ENCODE measurements at places on chromosomes 12 and 14. TPM values are rescaled to one million over a fixed set of nuclear protein-coding genes. Genes with fewer than 3 reads are reported as not detected.

TCL1A gene
- 2.0 TPM for total RNA-seq

ESRRB gene
- not detected for total RNA-seq

CD163 gene
- 19.1 TPM for total RNA-seq

ST8SIA1 gene
- 19.8 TPM for total RNA-seq

INSM2 gene
- 0.11 TPM for total RNA-seq

PTCSC3 gene
- not detected for total RNA-seq

GRCh38 chr12:121144416-121144914 is 11.8 kb downstream of the P2RX7 start:
- DNase-seq = no peak

DNA sequence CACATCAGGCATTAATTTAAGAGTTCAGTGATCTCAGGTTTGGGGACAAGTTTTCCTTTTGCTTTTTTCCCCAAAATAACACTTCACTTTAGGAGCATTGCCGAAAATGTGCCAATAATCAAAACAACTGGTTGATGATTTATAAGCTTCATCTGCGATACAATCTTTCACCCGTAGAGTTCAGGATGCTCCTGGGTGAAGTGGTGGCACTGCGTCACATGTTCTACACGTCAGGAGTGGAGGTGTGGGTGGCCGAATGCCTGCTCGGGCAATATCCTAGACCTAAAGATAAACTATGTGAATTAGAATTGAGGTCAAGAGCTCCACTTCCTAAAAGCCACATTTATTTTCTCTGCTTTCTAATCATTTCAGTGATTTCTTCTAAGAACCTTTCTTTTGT is 70.9 kb upstream of the DICER1 start:
- no peak for DNase-seq

DNA sequence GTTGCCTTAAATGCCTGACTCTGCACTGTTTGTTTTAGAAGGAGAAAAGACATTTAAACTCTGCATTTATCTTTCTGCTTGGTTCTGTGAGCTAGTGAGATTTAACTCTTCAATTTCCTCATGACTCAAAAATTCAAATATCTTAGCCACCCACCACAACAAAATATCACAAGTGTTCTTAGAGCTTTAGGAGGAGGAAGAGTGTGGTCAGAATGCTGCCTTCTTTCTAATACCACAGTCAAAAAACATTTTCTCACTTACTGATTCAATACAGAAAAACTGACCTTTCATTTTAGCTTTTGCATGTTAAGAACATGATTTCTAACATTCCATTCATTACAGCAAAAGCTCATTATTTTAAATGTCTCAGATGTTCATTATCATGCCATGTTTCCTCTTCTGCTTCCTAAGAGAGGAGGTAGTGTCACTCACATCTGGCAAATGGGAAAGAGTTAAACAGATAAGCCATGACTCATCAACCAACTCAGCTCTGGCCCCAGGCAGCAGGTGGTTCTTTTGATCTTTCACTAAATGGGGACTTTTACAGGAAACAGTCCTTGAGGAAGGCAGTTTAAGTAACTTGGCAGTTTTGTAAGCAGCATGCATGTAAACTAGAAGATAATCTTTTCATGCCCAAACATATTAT is 56.4 kb upstream of the RNU6-8 start:
- DNase-seq = no peak

- DNase-seq = no peak
These were observed 4.7 kb upstream of the PLD4 start for GRCh38 chr14:104919993-104920315.

- DNase-seq = no peak
These were observed 4.9 kb downstream of the ATP5MC2 start for GRCh38 chr12:53670971-53671370.

DNA sequence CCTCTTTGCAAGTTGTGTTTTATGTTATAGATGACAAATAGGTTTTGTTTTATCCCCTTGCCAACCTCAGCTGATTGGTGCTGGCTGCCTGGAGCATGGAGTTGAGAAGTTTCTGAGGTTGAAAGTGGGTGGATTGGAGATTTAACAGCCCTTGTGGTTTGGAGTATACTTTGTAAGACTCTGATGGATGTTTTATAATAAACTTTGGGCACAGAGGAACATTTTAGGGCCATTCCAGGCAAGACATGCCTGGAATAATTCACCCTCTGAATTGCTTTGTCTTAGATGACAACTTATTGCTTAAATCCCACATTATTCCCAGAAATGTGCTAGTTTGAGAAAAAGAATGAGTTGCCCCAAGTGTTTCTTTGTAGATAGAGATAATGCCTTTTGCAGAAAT is 158.9 kb downstream of the SLC5A8 start:
- no peak for DNase-seq

DNA sequence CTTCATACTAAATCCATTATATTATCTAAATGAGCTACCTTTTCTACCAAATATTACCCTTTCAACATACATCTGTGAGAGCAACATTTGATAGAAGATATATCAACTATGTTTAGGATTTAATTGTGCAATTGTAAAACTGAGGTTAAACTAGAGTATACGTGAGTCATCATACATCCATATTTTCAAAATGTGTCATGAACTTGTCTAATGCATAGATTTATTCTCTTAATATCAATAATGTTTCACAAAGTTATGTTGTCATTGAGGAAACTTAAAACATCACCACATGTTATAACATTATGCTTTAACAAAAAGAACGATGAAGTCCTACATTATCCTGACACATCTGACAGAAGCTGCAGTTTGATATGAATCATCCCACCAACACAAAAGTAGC is 645.5 kb upstream of the NOVA1 start:
- no peak for DNase-seq

DNA sequence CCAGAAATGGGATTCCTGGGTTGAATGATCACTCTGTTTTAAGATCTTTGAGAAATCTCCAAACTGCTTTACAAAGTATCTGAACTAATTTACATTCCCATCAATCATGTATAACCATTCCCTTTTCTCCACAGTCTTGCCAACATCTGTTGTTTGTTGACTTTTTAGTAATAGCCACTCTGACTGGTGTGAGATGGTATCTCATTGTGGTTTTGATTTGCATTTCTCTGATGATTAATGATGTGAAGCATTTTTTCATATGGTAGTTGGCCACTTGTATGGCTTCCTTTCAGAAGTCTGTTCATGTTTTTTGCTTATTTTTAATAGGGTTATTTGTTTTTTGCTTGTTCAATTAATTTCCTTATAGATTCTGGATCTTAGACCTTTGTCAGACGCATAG is 211.8 kb upstream of the AVPR1A start:
- DNase-seq = no peak

DNA sequence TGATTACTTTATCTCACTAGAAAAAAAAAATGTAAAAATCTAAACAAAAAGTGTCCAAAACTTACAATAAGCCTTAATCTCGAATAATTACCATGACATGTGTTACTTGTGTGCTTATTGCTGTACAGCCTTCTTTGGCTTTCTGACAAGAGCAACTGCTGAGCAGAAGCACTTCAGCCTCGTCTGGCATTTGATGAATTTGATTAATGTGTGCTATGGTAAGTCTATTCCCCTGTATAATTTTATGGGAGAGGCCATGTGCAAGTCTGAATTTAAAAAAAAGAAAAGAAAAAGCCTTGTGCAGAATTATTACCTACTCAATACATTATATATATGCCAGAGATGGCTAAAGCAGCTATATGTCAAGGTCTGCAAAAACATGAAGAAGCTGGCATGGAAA is 113.9 kb downstream of the AEBP2 start:
- DNase-seq = no peak

DNA sequence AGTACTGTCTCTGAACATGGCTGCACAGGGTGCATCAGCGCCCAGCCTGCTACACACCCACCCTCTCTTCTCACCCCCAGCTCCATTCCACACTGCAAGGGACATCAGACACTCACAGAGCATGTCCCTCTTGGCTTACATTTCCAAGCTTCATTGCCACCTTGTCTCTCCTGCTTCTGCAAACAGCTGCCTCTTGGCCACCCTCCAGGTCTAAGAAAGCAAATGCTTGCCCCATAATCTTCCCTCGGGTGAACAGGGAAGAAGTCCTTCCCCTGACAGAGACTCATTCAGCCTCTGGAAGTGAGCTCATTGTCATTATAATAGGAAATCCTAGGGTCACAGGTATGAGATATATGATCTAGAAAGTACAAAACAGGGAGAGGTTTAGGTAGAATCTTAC is 505.2 kb downstream of the RMST start:
- no peak for DNase-seq

GRCh38 chr14:79080040-79080439 is 909.9 kb downstream of the NRXN3 start:
- no peak for DNase-seq
